Stimulated activated CD8-positive, alpha-beta memory T cell treated with anti-CD3 and anti-CD28 coated beads, Interleukin-7, amount 100 ng/mL, for 4 hours (primary cell): ENCODE measurements at places on chromosomes 11 and 22.

GRCh38 chr11:128803011-128803410 lies 64.1 kb downstream of the KCNJ1 start:
- DNase-seq: no peak

DNA sequence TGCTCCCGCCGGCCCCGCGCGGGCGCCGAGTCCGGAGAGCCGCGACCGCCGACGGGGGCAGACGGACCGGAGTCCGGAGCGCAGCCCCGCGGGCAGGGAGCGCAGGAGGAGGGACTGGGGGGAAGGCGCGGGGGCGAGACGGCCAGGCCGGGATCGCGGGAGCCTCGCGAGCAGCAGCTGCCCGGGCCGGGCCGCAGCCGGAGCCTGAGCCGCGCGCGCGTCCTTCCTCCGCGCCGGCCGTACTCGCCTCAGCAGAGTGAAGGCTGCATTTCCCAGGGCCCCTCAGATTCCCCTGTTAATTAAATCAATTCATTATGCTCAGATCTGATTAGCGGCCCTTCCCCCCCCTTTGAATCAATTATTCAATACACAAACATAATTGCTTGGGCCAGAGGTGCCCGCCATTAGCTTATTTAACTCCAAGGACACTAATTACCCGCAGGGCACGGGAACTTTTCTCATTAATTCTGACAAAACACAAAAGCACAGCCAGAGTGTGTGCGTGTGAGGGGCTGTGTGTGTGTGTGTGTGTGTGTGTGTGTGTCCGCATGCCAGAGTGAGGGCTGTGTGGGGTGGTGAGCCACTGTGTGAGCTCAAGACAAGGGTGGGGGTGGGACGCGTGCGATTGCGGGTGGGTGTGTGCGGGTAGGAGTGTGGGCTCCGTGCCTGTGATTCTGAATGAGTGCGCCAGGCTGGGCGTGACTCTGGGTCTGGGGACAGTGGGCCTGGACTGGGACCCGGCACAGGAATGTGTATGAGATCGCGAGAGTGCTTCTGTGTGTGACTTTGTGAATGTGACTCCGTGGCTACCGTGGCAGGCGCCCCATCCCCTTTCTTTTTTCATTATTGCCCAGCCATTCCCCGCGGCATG lies 5.1 kb upstream of the LMO1 start:
- DNase-seq: no peak

DNA sequence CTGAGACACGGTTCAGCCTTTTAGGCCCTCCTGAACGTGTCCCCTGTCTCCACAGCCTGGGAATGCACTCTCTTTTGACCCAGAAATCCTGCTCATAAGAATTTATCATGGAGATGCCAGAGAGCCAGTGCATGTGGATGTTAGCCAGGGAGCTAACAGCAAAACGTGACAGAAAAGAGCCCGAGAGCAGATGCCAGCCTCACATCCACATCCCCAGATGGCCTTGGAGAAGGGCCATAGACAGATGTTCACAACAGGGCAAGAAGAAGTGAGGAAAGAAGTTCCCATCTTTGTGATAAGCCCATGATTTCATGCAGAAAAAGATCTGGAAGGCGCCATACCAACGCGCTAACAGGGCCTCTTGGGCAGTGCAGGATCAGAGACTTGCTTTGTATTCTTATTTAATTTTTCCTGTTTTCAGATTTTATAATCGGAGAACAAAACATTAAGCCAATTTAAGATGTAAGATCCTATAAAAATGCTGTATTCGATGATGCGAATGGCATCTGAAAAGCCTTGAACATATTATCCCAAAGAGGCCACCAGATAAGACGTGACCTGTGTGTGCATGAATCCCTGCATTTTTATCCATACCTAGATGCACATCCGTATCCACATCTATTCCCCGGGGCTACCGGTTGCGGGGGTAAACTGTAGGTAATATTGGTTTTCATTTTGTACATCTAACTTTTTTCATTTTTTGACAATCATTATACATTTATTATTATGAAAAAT lies 48.7 kb downstream of the IGLL5 start:
- DNase-seq: no peak

DNA sequence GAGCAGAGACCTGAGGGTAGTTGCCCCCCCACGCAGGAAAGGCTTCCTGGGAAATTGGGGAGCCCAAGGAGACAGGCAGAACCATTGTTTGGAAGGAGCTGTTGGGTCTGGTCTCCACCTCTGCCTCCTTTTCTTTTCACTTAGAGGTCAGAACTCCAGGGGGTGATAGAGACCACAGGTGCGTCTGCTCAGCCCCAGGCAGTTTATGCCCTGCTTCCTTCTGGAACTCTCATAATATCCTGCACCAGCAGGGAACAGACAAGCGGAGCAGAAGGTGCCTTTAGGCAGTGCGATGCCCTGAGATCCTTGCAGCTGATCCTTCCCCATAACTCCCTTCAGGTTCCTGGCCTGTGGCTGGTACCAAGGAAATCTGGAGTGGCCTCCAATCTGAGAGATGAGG lies 120.2 kb downstream of the NECTIN1 start:
- no peak for DNase-seq

DNA sequence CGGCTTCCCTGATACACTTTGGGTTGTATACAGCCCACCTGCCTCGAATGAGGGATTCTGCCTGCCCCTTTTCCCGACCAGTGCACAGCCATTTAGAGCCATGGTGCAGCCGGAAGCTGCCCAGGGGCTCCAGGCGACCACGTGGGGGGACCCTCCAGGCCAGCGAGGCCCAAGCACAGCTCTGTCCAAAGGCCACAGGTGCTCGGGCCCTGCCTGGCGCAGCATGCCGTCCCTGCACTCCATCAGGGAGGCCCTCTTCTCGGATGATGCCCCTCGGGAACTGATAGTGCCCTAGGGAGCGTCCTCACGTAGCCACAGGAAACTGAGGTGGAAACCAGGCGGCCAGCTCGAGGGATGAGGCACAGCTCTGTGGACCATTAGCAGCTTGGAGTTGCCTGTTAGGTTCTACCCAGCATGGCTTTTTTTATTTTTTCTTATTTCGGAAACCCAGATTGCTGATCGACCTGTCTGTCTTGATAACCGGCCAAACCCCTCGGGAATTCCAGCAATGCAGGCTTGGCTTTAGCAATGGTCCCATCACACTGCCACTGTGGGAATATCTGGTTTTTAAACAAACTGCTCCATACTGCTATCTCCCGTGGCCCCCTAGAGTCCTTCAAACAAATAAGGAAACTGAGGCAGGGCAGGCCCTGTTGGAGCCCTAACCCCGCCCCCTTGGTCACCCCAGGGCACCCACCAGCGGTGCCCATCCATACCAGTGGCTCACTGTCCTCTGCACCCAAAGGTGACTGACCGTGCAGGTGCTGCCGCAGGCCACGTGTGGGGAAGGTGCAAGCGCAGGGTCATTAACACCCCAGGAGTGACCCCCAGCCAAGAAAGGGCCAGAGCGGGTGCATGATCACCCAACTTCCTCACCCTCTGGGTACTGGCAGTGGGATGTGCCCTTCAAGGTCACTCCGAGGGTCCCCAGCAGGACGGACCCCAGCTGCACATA lies 8.0 kb downstream of the ANO1 start:
- no peak for DNase-seq

DNA sequence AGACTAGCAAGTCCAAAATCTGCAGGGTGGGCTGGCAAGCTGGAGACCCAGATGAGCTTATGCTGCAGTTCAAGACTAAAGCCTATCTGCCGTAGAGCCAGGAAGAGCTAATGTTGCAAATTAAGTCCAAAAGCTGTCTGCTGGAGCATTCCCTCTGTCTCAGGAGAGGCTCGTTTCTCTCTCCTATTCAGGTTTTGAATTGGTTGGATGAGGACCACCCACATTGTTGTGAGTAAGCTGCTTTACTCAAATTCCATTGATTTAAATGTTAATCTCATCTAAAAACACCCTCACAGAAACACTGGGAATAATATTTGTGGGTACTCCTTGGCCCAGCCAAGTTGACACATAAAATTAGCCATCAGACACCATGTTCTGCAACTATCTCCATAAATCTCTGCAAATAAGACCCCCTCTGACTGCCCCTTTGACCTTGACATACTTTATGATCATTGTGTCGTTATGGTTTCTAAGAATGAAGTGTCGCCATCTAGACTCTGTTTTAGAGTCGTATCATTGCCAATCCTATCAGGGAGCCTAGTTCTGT lies 16.8 kb upstream of the CUL5 start:
- DNase-seq: no peak

GRCh38 chr11:488062-488461 lies 19.0 kb downstream of the RNH1 start:
- DNase-seq: no peak

- DNase-seq: no peak
Observed at GRCh38 chr22:41856469-41856868, 23.6 kb downstream of the SREBF2 start.

GRCh38 chr11:112481893-112482292 lies 221.2 kb upstream of the PLET1 start:
- no peak for DNase-seq

DNA sequence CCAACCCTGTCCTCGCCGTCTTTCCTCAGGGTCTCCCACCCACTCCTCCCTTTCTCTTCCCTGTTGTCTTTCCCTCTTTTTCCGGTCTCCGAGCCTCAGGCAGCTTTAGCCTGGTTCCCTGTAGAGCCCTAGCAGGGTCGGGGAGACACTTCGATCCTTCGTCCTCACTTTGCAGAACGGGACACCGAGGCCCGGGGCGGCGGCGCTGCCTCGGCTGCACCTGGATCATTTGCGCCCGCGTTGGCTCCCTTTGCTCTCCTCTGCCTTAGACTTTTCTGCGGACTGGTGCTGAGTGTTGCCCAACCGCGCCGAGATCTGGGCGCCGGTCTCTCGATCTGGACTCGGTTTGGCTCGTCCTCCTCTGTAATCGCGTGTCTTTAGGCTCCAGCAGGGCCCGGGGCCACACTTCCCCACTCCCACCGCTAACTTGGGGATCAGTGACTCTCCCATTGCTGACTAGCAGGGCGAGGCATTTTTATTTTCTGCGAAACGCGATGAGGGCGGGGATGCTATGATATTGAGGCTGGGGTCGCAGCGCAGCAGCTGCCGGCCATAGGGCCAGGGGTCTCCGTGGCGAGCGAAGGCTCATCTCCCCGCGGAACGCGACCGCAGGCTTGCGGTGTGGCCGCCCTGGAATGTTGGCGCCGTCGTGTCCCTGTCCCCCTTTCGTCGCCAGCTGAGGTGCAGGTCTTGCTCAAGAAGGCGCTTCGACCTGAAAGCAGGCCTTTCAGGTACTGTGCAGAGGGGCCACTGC lies 1.6 kb upstream of the E2F8 start:
- no peak for DNase-seq

DNA sequence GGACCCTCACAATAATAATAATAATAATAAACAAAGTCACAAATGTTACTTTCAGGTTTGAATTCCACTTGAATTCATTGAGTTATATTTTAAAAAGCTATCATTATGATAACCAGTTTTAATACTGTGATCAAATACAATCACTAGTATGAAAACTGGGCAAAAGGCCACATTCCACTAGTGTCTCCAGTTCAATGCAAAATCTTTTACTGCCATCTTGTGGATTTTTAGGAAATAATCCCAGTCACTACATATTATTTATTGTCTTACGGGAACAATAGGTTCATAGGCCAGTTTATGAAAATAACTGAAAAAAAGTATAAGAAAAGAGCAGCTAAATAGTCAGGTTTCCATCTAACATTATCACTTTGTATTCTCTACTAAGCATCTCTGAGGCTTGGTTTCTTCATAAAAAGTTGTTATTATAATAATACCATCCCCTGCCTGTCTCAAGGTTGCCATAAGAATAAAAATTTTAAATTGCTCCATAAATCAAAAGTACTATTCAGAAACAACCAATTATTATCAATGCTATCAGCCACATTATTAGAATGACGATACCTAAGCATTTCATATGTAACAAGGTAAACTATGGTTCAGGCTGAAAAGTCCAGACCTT lies 533.9 kb upstream of the CCDC90B start:
- no peak for DNase-seq

- DNase-seq: no peak
Observed at GRCh38 chr22:46815896-46816731, 53.7 kb downstream of the TBC1D22A start.

- no peak for DNase-seq
Observed at GRCh38 chr22:49900441-49901230, 17.6 kb downstream of the ALG12 start.

- DNase-seq: no peak
Observed at GRCh38 chr22:20957683-20958431, 9.2 kb upstream of the AIFM3 start.

DNA sequence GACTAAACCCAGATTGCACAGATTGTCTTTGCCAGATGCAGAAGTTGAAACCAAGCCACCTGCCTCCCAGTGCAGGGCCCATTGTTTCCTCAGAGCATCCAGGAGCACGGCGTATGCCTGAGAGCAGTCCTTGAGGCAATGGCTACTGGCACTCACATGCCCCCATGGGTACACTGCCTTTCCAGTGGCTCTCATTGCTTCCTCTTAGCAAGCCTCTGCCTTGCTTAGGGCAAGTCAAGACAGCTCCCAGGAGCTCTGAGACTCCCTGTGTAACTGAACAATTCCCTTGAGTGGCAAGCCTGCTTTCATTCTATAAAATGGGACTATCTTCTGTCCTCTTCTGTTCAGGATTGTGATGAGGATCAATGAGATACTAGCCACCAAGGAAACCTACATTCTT lies 4.1 kb downstream of the SYTL2 start:
- no peak for DNase-seq

GRCh38 chr11:6393989-6394670 lies 3.9 kb downstream of the SMPD1 start:
- no peak for DNase-seq

DNA sequence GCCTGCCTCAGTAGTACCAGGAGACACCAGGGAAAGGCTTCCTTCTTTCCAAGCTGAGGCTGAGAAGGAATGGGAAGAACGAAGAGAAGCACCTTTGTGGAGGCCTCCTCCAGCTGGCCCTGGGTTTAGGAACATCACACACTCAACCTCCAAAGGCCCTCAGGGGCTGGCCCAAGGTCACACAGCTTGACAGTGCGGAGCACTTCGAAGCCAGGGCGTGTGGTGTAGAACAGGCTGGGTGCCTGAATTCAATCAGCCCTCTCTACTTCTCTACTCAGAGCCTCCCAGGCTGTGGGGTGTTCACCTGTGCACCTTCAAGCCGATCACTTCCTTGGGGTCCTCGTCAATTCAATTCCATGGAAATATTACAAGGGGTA lies 727 bp upstream of the CSDC2 start:
- no peak for DNase-seq

GRCh38 chr11:96481204-96481603 lies 91.4 kb downstream of the JRKL start:
- no peak for DNase-seq

GRCh38 chr11:79813551-79813950 lies 372.7 kb upstream of the TENM4 start:
- DNase-seq: no peak

DNA sequence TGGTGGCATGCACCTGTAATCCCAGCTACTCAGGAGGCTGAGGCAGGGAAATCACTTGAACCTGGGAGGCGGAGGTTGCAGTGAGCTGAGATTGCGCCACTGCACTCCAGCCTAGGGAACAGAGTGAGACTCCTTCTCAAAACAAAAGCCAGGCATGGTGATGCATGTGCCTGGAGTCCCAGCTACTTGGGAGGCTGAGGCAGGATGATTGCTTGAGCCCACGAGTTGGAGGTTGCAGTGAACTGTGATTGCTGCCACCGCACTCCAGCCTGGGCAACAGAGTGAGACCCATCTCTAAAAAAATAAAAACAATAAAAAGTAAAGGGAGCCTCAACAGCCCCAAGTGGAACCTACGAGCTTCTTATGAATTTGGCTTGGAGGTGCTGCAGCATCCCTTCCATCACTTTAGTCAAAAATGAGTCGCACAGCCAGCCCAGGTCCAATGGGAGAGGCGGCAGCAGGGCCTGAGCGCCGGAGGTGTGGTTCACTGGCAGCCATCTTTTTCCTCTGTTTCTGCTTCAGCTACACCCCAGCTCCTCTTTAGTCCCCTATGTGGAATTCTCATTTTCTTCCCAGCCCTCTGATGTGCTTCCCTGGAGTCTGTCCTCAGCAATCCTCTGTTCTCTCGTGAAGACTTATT lies 29.2 kb upstream of the GCAT start:
- DNase-seq: no peak
